ENCODE measurements at places on chromosomes 1 and 21.

GRCh38 chr21:42526379-42526727 lies 12.7 kb downstream of the SLC37A1 start:
- DNase-seq = no peak

DNA sequence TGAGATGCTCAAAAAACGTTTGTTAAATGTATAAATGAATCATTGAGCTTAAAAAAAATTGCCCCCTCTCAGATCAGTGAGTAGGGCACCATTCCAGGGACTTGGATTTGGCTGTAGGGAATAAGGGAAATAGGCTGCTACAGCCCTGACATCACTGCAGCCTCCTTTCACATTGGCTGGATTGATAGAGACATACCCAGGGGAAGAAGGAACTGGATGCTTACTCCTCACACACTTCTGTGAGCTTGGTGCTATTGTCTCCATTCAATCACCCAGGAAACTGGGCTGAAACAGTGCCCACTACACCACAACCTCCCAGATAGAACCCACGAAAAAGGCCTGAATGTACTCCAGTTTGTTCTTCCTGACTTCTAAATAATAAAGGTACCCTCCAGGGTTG lies 87.2 kb downstream of the TGFBR3 start:
- DNase-seq = no peak

- DNase-seq = peak; percentile 82
Observed at GRCh38 chr1:209354111-209354839, 229.2 kb upstream of the CAMK1G start.

DNA sequence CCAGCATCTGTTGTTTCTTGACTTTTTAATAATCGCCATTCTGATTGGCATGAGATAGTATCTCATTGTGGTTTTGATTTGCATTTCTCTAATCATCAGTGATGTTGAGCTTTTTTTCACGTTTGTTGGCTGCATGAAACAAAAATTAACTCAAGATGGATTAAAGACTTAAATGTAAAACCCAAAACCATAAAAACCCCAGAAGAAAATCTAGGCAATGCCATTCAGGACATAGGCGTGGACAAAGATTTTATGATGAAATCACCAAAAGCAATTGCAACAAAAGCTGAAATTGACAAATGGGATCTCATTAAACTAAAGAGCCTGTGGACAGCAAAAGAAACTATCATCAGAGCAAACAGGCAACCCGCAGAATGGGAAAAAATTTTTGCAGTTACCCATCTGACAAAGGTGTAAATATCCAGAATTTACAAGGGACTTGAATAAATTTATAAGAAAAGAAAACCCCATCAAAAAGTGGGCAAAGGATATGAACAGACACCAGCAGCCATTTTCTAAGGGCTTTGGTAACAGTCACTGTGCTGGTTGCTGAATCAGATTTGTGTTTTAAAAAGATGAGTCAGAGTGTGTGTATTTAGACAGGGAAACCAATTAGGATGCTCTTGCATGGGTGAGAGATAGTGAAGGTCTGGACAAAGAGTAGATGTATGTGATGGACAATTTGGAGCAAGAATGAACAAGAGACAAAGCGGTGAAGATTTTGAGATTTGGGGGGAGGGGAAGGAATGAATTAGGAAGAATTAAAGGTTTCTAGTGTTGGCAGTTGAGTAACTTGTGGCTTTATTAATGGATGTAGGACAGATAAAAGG lies 110.7 kb downstream of the RYR2 start:
- no peak for DNase-seq

DNA sequence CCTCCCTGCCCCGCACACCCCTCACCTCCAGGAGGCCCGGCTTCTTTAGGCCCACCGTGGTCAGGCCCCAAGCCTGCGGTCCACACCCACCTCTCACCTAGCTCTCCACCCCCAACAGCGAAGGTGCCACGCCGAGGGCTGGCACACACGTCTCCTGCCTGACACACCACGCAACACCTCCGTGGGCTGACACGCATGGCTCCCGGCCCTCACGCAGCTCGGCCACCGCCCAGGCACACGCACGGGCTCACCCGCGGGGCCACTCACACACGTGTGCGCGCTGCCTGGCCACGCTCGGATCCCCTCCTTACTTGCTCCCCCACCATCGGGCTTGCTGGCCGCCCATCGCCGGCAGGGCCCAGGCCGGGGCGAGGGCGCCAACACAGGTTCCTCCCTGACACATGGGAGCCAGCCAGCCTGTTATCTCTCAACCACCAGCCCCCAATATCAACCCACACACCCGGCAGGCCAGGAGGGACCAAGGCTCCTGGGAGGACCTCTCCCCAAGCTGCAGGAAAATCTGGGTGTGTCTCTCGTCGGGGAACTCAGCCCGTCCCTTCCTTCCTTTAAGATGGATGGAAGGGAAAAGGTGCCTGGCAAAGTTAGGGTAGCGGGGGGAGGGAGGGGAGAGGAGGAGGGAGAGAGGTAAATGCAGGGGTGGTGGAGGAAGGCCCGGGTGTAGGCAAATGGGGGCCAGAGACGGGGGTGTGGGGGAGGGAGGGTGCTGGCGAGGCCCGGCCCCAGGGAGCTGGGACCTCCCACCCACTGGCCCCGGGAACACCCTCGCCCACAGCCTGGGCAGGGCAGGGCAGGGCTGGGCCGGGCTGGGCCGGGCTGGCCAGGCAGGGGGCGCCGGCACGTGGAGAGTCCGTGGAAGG lies 546 bp downstream of the ELOVL1 start:
- peak; percentile 51 for DNase-seq

- no peak for DNase-seq
Observed at GRCh38 chr1:63683759-63684158, 90.1 kb upstream of the ROR1 start.

GRCh38 chr21:45981151-45982091 lies at the start of gene COL6A1:
Gene COL6A1 (plus strand): TSS chr21:45981770. CDS start chr21:45981851, 81 bp downstream.
- DNase-seq = peak; percentile 73

DNA sequence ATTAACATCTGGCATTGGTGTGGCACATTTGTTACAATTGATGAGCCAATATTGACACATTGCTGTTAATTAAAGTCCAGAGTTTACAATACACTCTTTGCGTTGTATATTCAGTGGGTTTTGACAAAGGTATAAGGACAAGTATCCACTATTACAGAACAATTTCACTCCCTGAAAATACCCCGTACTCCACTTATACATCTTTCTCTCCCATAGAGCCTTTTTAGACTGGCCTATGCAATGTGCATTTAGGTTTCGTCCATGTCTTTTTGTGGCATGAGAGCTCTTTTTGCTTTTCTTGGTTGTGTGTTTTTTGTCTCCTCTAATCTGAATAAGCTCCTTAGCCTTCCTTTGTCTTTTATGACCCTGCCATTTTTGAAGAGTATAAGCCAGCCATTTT lies 40.6 kb upstream of the TSNAX start:
- no peak for DNase-seq

DNA sequence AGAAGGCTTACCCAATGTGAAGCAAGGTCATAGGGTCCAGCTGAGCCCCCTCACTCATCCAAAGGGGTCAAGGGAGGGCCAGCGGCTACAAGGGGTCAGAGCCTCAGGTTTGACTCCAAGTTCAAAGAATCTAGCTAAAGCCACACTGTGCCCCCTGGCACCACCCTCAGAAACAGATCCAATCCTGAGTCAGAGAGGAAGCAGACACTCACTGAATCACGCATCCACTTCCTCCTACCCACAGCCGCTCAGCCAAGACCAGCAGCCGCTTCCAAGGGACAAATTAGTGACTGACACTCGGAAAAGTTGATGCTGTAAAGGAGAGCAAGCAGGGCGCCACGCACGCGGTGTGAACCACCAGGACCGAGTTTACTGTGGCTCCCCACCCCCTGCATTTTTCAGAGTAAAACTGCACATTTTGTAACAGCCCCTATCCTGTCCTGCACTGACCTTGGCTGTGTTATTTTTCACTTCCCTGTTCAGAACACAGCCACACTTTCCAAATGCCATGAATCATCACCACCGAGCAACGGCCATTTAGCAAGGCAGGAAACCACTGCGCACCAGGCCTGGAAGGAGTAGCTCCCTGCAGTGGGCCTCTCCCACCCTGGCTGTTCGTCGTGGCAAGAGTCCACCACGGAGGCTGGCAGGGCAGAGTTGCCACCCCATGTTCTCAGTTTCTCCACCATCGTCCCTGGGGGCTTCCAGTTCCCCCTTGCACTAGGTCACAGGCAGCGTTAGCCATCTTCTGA lies 147.8 kb downstream of the TOMM20 start:
- no peak for DNase-seq

DNA sequence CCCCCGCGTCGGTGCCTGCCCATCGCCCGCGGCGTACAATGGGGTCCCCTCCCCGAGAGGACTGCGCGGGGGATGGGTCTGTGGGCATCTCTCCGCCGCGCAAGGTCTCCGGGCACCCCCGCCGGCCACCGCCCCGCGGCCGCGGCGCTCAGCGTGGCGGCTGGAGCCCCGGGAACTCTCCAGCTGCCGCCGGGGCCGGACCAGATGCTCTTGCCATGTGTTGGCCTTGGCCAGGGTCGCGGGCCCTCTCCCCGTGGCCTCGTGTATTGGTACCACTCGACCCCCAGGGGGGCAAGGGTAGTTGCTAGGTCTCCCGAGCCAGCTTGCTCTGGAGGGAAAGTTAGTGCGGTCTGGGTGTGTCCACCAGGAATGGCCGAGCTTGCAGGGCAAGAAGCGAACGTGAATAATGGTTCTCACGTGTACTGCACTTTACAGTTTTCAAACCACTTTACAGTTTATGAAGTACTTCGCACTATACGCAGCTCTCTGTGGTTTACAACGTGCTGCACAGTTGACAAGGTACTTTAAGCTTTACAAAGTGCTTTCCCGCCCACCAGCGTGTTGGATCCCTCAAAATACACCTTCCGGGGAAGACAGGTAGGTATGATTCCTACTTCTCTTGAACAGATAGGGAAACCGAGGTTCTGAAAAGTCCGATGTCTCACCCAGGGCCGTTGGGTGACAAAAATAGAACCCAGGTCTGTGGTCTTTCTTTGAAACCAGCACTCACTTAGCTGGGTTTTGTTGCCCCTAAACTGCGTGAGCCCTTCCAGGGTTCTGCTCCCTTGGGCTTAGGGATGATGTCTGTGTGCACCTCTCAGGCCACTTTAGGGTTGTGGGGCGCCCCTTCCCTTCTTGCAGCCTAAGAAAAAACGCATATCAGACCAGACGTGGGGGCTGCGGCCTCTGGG lies 1.2 kb downstream of the EPHB2 start:
- DNase-seq = no peak
